ENCODE measurements at places on chromosomes 6 and 20.

DNA sequence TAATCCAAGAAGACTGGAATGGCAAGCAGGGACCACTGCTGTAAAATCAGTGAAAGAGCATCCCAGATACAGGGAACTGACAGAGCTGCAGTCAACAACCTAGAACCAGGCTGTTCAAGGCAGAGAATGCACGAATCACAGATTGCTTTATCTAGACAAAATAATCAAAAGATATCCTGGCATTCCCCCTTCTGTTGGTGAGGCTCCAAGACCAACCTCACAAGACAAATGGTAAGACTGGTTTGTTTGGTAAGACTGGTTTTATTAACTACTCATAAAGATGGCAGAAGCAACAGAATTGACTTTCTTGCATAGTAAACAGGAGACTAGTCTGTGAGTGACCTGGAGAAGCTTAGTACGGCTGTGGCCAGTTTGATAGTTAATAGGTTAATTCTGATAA lies 88.8 kb upstream of the AHI1 start:
- no peak for DNase-seq

- peak; percentile 80 for DNase-seq
Measured at GRCh38 chr6:111737065-111737521, 131.4 kb upstream of the TRAF3IP2 start.

DNA sequence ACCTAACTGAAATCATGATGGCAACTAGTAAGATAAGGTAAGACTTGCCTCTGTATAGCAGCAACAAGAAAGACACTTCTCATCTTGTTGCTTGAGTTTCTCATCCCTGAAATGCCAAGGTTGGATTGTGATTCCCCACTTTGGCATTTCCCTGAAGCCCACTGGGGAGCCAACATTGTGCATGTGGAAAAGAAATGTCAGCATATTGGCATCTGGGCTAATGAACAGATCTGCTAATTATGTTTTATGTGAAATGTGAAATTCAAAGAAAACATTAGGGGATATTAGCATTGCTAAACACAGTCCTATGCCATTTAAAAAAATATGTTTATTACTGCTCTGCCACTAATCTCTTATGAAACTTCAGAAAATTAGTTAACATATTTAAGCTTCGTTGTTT lies 126.3 kb upstream of the PCSK2 start:
- no peak for DNase-seq

DNA sequence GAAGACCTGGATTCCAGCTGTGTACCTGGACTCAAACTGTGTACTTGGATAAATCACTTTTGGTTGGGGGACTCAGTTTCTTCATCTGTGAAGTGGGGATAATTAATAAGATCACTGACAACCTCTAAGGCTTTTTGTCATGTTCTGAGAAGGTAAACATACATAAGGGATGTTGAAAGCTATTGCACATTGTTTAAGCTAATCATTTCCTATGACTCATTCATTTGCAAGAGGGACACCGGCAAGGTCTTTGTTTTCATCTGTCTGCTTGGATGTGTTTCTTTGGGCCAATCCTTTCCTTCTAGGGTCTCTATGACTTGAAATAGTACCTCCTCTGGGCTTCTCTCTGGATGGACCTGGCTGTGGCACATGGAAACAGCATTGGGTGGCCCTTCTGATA lies 6.8 kb downstream of the PROKR2 start:
- no peak for DNase-seq

GRCh38 chr6:56946368-56946767 lies 8.5 kb upstream of the BEND6 start:
- DNase-seq = no peak

GRCh38 chr6:15623276-15624116 lies 39.3 kb downstream of the DTNBP1 start:
- DNase-seq = no peak

DNA sequence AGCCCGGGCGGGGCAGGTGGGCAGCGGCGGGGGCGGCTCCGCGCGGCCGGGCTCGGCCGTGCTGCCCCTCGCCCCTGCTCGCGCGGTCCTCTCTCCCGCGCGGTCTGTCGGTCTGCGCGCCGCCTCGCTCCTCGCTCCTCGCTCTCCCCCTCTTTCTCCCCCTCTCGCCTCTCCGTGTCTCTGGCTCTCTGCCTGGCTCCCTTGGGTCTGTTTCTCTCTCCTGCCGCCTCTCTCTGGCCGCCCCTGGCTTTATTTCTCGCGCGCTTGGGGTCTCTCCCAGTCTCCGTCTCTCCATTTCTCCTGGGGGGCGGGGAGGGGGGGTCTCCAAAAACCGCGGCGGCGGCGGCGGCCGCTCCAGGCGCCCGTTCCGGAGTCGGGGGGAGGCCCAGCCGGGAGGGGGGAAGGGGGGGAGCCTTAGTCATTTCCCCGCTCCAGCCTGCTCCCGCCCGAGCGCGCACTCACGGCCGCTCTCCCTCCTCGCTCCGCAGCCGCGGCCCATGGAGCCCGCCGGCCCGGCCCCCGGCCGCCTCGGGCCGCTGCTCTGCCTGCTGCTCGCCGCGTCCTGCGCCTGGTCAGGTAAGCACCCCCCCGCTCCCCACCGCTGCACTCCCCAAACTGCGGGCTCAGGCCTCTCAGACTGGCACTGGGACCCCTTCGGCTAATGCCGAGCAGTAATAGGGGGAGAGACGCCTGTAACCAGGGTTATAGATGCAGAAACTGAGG lies at the start of gene SIRPA:
Gene SIRPA (plus strand): TSS at position 457 of the 723 bp plus-strand sequence. CDS start 41 bp downstream, at position 498.
- DNase-seq = no peak

DNA sequence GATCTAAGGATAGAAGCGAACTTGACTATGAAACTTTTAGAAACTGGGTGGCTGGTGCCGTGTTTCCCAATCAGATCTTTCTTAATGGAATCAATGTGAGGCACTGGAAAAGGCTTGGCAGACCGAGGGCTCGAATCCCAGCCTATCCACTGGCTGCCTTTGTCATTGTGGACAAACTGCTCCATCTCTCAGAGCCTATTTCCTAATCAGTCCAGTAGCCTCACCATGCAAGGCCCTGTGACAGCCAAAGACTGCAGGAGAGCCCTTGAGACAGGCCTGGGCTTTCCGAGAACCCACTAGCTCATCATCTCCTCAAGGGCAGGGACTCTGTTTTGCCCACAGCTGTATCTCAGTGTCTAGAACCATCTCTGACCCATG lies 43.4 kb downstream of the SPDEF start:
- DNase-seq = no peak

DNA sequence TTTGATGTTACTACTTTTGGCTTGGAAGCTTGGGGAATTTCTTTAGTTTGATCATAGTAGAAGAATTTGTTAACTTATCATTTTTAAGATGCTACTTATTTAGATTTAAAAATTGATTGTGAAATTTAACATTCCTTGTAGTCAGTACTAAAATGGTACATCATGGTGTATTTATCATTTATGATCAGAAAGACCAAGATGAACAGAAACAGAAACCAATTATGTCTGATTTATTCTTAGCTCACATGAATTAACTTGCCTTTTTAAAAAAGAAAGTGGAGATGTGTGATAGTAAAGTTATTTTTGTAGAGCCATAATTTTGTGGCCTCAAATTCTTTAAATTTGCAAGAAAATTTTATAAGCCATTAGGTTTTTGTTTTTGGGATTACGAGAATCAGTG lies 77.6 kb downstream of the LIN28B start:
- no peak for DNase-seq

DNA sequence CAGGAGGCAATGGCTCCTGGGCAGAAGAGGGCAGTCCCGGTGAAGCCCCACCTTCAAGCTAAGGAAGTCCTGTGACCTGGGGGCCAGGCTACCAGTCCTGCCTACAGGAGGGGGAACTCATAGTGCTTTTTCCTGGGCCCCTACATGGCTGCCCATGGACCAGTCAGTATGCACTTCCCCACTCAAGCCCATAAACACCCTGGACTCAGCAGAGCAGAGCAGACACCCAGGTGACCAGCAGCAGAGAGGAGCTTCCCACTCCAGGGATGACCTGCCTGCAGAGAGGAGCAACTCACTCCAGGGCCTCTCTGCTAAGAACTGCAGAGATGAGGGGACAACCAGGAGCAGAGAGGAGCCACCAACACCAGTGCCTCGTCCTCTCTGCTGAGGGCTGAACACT lies 14.3 kb upstream of the ABCC10 start:
- no peak for DNase-seq

GRCh38 chr6:2225422-2226392 lies 19.7 kb downstream of the GMDS start:
- no peak for DNase-seq

GRCh38 chr6:39209360-39209811 lies 19.9 kb downstream of the KCNK5 start:
- no peak for DNase-seq

DNA sequence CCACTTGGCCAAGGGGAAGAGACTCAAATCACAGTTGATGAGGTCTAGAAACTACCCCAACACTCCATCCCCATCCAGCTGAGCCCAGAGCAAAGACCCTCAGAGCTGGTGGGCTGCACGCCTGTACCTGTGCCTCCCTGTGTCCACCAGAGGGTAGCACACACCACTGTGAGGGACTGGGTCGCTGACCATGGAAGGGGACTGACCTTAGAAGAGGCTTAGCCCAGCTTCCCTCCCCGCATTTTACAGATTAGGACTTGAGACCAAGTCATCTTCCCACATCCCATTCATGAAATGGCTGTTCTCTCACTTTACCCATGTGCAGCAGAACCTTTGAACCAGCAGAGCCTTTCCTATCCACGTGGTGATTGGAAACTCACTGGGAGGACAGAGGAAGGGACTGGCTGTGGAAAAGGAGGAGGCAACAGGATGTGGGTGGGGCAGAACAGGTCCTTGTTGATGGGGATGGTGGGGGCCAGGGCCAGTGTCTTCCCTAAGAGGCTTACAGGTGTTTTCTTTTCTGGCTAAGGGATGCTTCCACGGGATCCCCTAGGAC lies 44.3 kb downstream of the CPXM1 start:
- peak; percentile 56 for DNase-seq

DNA sequence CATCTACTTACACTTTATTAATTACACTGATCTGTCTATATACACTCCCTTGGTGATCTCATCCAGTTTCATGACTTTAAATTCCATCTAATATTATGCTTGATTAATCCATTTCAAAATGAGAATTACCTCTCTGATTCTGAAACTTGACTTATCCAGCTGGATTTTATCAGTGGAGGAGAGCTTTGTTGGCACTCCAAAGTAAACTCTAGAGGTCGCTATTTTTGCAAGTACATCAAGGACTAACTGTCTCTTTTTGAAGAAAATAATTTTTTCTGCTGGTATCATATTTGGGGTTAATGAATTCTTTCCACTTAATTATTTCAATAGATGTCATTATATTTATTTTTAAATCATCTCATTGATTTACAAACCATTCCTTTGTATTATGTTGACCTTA lies 630.3 kb upstream of the MAN1A1 start:
- DNase-seq = no peak

- no peak for DNase-seq
Measured at GRCh38 chr6:156359912-156360311, 417.3 kb upstream of the ARID1B start.

DNA sequence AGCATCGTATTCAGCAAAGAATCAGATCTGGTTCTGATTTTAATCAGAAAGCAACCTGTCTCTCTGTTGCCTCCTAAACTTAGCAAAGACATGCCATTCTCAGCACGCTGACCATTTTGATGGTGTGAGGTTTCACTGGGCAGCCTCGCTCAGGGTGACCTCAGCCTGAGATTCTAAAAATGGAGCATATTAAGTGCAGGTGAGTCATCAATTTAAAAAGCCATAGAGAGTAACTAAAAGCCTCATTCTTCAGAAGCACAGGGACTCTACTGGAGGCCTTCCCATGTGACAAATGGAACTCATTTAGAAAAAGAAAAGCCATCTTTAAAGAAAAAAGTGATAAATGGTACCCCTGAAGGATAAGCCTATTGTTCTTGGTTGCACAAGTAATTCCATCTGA lies 91.3 kb downstream of the FILIP1 start:
- DNase-seq = no peak

DNA sequence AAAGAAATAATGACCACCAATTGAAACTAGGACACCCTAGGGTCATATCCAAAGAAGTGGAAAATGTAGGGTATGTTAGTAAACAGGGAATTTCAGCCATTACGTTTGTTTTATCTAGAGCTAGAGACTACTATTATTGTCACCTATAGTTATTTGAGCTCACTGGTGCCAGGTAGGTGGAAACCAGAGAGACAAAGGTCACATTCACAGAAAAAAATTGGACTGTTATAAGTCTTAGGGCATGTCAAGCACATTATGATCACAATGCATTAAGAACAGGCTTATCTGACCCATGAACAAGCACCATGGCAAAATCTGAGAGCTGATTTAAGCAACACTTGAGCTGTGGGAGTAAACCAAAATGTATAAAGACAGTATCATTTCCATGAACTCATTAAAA lies 530.1 kb upstream of the CITED2 start:
- no peak for DNase-seq

GRCh38 chr6:96563853-96564252 lies 925 bp downstream of the FHL5 start:
- DNase-seq = no peak

GRCh38 chr6:46756469-46757213 lies 9.9 kb downstream of the ANKRD66 start:
- DNase-seq = no peak

DNA sequence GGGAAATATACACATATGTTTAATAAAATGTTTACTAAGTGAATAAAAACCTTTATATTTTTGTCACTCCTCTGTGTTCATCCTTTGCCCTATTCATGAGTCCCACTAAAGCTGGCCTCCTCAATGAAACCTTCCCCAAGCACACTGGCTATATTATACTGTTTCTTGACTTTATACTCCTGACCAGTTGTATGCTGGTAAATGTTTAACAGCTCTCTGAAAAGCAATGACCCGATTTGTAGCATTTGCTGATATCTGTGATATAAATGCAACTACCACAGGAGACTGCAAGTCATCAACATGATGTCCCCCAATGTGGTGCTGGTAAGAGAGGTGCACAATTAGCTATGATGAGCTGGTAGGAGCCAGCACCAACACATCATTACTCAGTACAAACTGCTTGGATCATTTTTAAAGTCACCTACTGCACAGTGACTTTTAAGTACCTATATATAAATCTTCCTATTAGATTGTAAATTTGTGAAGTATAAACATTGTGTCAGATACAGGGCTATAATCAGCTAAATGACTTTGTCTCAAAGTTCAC lies 64.6 kb upstream of the MCM9 start:
- no peak for DNase-seq

- DNase-seq = no peak
Measured at GRCh38 chr6:142417331-142417750, 115.5 kb downstream of the ADGRG6 start.

GRCh38 chr6:39518221-39518620 lies 195.7 kb upstream of the KCNK16 start:
- no peak for DNase-seq

DNA sequence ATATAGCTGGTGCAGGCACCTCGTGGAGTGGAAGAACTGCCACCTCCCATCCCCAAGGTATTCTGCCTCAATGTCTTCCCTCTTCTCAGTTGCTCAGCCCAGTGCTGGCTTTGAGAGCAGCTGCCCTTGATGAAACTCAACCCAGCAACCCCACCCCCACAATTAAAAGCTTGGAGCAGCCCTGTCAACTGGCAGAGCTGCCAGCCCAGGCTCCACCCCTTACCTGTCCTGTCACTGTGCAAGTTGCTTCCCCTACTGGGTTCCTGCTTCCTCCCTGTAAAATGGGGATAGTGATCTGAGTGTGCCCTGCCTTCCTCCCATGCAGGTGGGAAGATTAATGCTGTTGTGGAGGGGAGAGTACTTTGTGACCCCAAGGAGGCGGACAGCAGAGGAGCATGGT lies 4.5 kb downstream of the TMEM63B start:
- DNase-seq = no peak

- no peak for DNase-seq
Measured at GRCh38 chr6:117601811-117602150, 530 bp downstream of the GOPC start.

- DNase-seq = no peak
Measured at GRCh38 chr6:35776364-35777215, at the start of gene CLPSL2. Gene CLPSL2, plus strand, starts transcription at chr6:35776598. Its CDS starts 21 bp downstream, at chr6:35776619.

- DNase-seq = no peak
Measured at GRCh38 chr6:167687116-167687725, 139.5 kb upstream of the AFDN start.
